ENCODE measurements at places on chromosomes 1 and 21.

- no peak for DNase-seq
These were observed 12.1 kb downstream of the HHAT start for GRCh38 chr1:210340841-210341240.

GRCh38 chr1:175209493-175209921 is 16.9 kb upstream of the KIAA0040 start:
- no peak for DNase-seq

- DNase-seq = no peak
These were observed 101.2 kb downstream of the GLIS1 start for GRCh38 chr1:53637511-53638359.

DNA sequence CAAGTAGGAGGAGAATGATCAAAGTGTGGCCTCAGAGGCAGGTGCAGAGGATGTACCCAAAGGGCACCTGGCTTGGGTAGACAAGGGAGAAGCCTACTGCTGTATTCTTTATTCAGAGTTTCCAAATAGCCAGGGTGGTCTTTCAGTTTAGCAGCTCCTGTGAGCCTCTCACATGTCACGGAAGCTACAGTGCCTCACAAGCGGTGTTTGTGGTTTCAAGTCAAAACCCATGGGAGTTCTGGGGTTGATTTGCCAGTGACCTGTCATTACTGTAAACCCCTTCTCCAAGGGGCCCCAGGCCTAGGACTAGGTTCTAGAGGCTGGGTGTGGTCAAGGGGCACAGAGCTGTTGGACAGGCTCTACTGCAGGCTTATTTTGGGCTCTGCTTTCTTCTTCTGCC is 10.2 kb upstream of the IL10 start:
- no peak for DNase-seq

GRCh38 chr1:33130297-33130696 is 49.3 kb downstream of the AZIN2 start:
- peak; percentile 10 for DNase-seq

- no peak for DNase-seq
These were observed 12.8 kb downstream of the LGALS8 start for GRCh38 chr1:236536540-236536939.

DNA sequence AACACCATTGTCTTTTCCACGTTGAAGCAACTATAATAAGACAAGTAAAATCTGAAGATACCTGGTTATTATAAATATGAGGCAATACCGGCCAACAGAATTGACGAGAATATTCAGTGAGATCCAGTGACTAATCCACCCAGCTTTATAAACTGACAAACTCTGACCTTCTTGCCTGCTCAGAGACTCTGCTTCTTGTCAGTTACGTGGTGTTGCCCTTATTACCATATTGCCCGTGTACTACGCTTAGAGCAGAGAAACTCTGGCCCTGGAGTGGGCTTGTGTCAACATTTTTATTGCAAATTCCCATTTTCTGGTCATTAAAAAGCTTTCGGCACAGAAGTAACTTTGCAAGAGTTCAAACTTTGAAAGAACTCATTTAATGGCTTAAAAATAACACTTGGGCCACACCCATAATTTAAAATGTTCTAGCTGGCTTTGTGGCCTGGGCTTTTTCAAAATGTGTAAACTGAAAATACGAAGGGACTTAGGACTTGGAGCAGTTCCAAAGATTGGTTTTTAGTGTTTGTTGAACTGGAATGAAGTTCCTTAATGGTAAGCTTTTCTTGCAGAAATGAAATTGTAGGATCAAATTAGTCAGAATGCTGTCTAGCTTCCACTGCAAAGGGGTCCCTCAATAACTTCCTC is 266.2 kb downstream of the LMO4 start:
- no peak for DNase-seq

DNA sequence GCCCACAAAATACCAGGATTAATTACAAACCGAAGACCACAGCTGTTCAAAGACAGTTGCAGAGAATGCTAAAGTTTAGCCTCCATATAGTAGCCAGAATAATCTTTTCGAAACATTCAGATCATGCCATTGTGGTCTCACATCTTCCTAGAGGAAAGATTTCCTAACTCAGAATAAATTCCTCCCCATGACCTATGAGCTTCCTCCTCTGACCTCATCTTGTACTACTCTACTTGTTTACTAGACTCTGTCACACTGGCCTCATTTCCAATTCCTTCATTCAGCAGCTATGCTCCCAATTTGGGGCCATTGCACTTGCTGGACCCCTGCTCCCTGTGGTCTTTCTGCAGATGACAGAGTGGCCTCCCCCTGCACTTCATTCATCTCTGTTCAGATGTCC is 71.8 kb upstream of the LRRC53 start:
- DNase-seq = no peak

DNA sequence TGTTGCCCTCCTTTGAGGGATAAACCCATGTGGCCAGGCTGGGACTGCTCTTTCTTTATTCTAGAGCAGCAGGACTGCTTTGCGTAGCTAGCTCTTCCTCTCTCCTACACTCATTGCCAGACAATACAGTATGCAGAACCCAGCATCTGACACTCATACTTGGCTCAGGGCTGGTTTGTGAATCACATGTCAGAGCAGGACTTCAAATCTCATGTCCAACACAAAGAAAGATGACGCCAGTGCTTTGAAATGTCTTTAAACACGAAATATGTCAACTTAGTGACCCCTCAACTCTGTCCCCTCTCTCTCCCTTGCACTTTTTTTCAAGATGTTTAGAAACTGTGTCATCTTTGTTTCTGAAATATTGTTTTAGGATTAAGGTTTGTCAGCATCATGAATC is 135.0 kb downstream of the TGFB2 start:
- no peak for DNase-seq

GRCh38 chr1:30257742-30258380 is 465.5 kb downstream of the MATN1 start:
- DNase-seq = no peak

DNA sequence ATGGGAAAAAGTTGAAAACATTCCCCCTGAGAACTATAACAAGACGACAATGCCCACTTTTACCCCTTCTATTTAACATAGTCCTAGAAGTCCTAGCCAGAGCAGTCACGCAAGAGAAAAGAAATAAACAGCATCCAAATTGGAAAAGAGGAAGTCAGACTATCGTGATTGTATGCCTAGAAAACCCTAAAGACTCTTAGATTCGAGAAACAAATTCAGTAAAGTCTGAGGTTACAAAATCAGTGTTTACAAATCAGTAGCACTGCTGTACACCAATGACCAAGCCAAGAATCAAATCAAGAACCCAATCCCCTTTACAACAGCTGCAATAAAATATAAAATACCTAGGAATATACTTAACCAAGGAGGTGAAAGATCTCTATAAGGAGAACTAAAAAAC is 72.4 kb downstream of the POU2F1 start:
- DNase-seq = no peak

DNA sequence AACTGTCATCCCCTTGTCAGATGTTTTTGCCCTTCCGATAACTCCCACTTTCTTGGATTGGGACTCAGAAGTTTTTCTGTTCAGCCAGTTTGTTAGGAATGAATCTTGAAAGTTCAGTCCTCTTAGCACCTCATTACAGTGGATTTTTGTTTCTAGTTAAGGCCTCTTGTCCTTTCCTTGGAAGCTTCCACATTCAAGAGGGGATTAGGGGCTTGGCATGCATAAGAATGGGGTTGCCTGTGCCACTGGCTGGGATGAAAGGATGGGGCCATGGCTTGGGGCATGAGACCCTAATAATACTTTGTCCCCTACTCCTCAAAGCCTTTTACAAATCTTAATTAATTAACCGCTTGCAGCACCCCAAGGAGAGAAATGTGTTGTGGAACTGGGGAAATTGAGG is 2.4 kb upstream of the DHDDS start:
- DNase-seq = no peak

- DNase-seq = no peak
These were observed 77.3 kb upstream of the NEK7 start for GRCh38 chr1:198079432-198079951.

DNA sequence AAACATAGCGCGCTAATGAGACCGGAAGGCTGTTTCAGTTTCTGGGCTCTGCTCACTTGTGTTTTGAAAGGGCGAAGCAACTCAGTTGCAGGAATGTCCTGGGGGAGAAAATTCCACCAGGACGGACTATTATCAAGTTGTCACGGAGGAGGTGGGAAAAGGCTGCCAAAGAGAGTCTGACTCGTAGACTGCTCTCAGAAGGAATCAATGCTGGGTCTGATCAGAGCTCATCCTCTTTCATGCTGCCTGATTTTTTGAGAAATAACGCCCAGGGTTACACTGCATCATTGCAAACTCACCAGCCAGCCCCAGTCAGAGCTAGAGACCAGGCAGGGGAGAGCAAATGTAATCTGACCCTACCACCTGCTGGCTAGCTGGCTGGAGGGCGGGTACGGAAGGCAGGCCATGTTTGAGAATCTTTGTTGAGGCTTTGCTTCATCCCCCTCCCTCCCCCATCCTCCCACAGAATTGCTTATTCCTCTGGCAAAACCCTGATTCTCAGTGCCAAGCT is 36.4 kb upstream of the BCL9 start:
- DNase-seq = no peak

- DNase-seq = no peak
These were observed 25.2 kb upstream of the DYRK1A start for GRCh38 chr21:37341254-37341960.

GRCh38 chr1:177780096-177780700 is 189.7 kb downstream of the SEC16B start:
- DNase-seq = no peak
